ENCODE measurements at places on chromosomes 6 and 20. TPM values are rescaled to one million over a fixed set of nuclear protein-coding genes. Genes with fewer than 3 reads are reported as not detected.

Gene ATP5F1E
- total RNA-seq: 87.3 TPM

Gene EDN3
- 0.89 TPM for total RNA-seq

Gene LPA
- total RNA-seq: not detected

DNA sequence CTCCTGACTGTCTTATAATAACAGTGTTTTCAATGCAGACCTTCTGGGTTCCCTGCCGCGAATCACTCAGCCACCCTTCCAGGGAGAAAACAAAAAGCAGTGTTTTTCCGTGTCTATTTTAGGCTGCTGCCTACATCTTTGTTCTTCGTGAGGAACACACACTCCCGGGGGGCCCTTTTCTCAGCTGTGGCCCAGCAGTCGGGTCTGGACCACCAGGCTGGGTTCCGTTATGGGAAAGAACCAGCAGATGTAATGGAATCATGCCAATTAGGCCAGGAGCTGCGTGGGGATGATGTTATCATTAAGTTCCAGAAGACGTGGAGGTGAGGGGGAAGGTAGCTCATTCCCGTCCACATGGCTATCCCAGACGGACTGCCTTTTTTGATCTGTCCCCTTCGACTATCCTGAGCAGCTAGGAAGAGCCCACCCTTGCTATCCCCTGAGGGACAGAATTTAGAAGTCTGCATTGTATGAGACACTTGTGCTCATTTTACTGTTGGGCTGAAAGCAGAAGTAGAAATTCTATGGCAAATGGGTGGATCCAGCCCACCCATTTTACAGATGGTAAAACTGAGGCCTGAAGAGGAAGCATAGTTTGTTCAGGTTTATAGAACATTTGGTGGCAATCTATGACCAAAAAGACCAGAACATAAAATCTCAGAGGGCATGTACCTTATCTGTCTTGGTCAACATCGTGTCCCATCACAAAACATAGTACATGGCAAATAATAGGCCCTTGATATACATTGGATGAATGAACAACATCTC, 54.5 kb downstream of the KCNB1 start:
- peak; percentile 63 for DNase-seq

GRCh38 chr6:1910621-1911407, 301.1 kb downstream of the FOXC1 start:
- no peak for DNase-seq

DNA sequence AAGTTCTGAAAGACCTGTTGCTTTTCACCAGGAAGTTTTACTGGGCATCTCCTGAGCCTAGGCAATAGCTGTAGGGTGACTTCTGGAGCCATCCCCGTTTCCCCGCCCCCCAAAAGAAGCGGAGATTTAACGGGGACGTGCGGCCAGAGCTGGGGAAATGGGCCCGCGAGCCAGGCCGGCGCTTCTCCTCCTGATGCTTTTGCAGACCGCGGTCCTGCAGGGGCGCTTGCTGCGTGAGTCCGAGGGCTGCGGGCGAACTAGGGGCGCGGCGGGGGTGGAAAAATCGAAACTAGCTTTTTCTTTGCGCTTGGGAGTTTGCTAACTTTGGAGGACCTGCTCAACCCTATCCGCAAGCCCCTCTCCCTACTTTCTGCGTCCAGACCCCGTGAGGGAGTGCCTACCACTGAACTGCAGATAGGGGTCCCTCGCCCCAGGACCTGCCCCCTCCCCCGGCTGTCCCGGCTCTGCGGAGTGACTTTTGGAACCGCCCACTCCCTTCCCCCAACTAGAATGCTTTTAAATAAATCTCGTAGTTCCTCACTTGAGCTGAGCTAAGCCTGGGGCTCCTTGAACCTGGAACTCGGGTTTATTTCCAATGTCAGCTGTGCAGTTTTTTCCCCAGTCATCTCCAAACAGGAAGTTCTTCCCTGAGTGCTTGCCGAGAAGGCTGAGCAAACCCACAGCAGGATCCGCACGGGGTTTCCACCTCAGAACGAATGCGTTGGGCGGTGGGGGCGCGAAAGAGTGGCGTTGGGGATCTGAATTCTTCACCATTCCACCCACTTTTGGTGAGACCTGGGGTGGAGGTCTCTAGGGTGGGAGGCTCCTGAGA, at the start of gene HFE:
HFE (plus strand) TSS at position 146 of the 832 bp plus-strand sequence; CDS start at position 158, 12 bp downstream.
- DNase-seq: peak; percentile 64

- no peak for DNase-seq
Observed at GRCh38 chr6:133645966-133646740, 242.8 kb upstream of the TCF21 start.

DNA sequence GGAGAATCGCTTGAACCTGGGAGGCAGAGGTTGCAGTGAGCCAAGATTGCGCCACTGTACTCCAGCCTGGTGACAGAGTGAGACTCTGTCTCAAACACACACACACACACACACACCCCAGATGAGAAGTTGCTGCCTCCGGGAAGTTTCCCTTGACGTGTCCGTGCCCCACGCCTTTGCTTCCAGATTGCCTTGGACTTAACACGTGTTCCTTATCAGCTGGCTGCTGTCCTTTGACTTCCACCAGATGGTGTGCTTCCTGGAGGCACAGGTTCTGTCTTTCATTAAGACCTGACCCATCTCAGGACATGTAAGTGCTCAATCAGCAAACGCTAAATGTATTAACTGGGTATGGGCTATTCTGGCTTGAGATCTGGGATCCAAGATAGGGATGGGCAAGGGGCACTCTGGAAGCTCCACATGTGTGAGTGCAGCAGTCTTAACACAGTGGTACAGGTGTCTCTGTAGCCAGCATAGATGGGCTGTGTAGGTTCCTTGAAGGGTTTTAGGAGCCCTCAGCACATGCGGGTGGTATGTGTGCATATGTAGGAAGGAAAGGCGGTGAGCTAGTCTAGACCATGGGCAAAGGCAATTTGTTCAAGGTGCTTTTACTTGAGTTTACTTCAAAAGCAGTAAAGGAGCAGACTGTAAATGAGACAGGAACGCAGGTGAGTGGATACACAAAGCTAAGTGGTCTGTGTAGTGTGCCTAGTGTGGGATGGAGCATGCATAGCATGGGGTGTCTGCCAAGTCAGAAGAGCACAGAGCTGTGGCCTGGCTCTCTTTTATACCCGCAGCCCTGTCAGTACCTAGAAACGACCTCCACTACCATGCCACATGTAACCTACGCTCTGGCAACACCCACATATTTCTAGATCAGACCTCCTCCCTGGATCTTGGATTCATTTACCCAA, 11.6 kb downstream of the PIGT start:
- DNase-seq: no peak

- DNase-seq: no peak
Observed at GRCh38 chr6:44176762-44177509, 18.3 kb downstream of the CAPN11 start.

DNA sequence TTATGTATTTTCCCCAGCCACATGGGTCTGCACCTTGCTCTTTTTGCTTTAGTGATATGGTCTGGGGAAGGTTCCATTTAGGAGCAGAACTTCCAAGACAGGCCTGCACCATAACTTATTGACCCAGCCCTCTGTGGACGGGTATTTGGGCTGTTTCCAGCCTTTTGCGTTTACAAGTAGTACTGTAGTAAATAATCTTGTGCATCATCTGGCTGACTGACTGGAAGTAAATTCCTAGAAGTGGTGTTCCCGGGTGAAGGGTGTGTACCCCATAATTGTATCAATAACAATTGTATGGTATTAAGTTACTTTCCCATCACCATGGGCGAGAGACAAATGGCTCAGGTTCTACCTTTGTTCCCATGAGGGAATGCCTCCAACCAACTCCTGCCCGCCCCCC, 31.6 kb downstream of the SPDEF start:
- no peak for DNase-seq

All from psoas muscle (tissue), 8 donors.